ENCODE measurements at places on chromosomes 4 and X. TPM values are rescaled to one million over a fixed set of nuclear protein-coding genes. Genes with fewer than 3 reads are reported as not detected.

The CHRDL1 gene
- total RNA-seq, result not detected

The GLRA2 gene
- not detected for total RNA-seq

The IRS4 gene
- total RNA-seq, result not detected

The TNMD gene
- total RNA-seq, result not detected

The TMPRSS11A gene
- not detected for total RNA-seq

The HAND2 gene
- not detected for total RNA-seq

The ASIC5 gene
- not detected for total RNA-seq

The VEGFC gene
- total RNA-seq, result not detected

The PLP1 gene
- not detected for total RNA-seq

DNA sequence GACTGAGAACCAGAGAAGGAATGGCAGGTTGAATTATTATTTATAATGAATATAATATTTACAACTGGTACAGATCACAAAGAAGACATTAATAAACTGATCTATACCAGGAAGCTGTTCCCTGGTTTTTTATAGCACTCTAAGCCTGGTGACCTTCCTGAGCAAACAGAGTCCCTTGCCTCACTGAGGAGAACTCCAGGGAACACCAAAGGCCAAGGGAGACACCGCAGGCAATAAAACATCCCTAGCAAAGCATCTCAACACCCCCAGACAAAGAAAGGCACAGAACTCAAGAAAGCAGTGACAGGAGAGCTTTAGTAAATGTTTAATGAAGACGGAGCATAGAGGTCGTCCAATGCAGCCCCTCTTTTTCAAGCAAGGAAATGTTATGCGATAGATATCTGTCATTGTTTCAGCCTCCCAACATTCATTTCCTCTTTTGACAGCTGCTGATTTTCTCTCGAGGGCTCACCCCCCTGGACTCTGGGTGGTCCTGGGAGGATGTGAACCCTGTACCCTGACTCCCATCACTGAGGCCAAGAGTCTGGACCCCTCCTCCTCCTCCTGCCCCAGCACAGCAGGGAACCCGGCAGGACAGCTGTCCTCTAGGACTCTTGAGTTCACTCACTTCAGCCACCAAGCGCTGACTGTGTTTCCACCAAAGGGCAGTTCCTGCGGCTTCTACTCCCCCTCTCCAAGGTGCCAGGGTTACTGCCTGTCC is 342.5 kb upstream of the GATB start:
- DNase-seq, result no peak

DNA sequence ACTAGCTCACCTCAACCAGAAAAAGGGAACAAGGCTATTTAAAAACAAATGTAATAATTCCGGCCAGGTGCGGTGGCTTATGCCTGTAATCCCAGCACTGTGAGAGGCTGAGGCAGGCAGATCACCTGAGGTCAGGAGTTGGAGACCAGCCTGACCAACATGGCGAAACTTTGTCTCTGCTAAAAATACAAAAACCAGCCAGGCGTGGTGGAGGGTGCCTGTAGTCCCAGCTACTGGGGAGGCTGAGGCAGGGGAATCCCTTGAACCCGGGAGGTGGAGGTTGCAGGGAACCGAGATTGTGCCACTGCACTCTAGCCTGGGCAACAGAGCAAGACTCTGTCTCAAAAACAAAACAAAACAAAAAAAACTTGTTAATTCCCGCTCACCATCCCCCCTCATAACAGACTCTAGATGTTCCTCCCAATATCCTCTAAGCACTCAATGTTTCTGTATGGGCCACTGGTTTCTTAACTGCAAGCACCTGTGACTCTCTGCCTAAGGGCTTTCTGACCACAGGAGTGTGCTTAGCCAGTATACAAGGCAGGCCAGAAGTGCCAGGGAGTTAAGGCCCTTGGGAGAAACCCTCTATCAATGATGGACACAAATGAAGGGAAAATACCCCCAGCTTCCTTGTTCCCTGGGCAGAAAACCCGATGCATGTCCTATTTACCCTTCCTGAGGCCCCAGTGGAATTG is 21.0 kb upstream of the THOC2 start:
- DNase-seq, result no peak

DNA sequence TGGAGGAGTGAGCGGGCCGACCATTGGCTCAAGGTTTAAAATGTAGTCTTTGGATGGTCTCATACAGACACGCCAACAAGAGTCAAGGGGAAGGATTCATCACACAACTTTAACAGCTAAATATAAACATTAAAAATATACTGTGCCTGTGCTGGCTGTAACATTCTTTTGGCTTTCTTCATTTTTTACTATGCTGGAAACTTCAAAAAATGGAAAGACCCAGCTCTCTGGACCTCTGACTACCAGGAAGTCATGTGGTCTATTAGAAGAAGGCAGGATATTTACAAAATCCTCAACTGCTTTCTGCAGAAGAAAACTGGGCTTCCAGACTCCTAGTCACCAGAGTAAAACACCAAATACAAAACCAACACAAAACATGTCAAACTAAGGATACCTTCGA is 49.8 kb upstream of the KLF3 start:
- no peak for DNase-seq

DNA sequence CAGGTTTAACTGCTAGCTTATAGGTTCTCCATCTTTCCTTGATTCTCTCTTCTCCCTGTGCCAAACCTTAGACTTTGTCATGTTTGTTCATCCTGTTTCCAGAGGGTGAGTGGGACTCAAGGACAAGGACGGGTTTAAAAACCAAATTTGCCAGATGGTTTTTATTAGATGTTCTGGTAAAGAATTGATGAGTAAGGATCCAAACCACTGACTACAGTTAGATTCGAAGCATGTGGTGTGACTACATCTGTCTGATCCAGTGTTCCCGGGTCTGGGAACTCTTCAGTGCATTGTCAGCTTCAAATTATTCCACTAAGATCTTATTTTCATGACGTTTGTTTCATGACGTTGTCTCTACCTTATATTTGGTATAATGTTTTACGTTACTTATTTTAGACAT is 37.5 kb downstream of the MTMR1 start:
- DNase-seq, result no peak

GRCh38 chrX:4690521-4690920 is 977.1 kb upstream of the PRKX start:
- DNase-seq, result no peak

DNA sequence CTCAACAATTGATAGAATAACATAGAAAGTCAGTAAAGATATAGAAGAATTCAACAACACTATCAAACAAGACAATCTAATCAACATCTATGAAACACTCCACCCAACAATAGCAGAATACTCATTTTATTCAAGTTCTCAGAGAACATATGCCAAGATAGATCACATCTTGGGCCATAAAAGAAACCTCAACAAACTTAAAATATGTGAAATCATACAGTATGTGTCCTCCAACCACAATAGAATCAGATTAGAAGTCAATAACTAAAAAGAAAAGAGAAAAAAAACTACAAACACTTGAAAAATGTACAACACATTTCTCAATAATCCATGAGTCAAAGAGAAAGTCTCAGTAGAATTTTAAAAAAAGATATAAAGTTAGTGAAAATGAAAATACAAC is 78.6 kb upstream of the LDB2 start:
- no peak for DNase-seq

DNA sequence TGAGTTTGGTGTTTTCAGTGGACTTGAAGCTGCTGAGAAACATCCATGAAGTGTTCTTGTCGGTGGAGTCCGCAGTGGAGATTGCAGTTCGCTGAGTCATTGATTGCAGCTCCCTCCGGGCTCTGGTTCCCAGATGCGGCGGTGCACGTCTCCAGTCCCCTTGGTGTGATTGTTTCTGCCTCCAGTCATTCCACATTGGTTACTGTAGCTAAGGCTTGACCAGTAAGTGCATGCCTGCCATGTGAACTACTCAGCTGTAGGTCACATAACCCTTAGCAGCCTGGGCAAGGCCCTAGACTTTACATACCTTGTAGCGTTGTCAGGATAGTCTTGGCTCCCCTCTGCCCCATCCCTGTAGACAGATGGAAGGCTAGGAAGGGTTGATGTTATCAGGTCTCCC is 53.8 kb upstream of the CLCN4 start:
- no peak for DNase-seq

- peak; percentile 63 for DNase-seq
Observed at GRCh38 chrX:129759576-129760061, 20.1 kb upstream of the SASH3 start.

DNA sequence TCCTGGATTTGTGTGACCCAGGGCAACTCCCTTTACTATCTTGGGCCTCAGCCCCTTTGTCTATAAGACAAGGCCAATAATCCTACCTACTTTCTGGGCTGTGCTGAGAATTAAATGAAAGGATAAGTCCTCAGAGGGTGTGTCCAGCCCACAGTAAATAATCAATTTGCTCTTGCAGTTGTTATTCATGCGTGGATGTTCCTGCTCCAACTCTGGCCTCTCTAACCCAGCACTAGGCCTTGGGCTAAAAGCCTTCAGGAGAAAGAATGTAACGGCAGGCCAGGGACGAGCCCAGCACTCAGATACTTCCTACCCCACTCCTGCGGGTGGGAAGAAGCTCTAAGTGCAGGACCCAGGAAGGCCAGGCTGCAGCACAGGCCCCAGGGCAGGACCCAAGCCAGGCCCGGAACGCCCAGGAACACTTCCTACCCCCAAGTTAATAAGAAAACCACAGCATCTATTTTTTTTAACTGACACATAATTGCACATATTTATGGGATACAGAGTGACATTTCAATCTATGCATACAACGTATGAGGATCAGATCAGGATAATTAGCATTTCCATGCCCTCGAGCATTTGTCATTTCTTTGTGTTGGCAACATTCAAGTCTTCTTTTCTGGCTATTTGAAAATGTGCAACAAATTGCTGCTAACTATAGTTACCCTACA is 179.6 kb upstream of the RBPJ start:
- no peak for DNase-seq

DNA sequence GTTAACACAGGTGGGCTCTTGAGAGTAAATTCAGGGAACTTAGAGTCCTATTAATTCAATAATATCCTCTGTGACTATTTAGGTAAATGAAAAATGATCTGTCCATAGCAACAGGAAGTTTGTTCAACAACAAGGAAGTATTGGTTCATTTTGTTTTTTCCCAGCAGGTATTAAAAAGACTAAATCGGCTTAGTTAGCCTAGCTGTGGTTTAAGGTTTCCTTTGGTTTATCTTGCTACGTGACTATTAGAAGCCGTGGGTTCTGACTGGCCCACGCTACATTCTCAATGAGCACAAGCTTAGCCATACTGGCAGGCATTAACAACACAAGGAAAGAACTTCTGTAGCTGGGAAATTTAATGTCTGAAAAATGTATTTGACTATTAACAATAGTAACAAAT is 168.8 kb upstream of the HS3ST1 start:
- DNase-seq, result no peak

- no peak for DNase-seq
Observed at GRCh38 chr4:7009564-7009963, 33.6 kb upstream of the TADA2B start.

DNA sequence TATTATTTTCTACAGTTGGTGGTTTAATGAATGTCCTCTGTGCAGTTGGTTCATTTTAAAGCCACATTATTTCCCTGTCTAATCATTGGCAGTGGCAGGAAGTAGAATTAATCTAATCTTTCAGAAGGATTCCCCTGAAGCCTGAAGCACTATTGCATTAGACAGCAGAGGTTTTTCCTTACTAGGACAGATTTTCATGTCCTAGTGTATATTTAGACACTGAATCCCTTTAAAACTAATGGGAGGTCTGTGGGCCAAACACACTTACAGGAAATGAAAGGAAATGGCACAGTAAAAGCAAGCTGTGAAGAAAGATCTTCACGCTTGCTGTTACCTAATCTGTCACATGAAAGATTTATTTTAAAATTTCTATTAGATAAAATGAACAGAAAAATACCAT is 165.2 kb downstream of the SLC39A8 start:
- DNase-seq, result no peak

DNA sequence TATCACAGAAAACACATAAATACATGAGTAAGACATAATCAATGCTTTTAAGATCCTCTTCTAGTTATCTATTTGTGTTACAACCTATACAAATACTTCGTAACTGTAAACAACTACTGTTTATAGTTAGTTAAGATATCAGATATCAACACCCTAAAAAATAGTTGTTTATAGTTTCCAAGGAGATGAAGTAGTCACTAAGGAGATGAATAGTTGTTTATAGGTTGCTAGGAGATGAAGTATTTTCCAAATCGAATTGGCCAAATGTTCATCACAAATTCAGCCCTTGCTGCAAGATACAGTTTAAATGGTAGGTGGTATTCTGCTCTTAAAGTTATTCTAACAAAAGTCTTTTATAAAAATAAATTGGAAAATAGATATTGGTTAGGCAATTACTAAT is 618.2 kb upstream of the PCDH10 start:
- DNase-seq, result no peak

DNA sequence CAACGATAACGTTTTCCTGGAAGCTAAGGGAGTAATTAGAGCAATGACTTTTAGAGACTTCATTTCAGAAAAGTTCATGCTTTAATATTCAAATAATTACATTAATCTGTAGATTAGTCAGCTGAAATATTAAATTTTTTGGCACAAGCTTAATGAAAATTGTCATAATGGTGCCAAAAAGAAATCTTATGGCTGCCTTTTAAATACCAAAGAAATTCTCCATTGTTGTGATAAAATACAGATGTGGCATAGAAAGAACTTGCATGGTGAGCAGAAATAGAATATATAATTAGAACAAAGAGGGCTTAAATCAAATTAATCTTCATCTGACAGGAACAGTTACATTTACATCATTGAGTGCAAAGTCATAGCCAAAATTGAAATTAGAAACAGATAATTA is 263.5 kb downstream of the AFF2 start:
- no peak for DNase-seq

GRCh38 chrX:44891642-44892041 is 18.7 kb downstream of the KDM6A start:
- no peak for DNase-seq

DNA sequence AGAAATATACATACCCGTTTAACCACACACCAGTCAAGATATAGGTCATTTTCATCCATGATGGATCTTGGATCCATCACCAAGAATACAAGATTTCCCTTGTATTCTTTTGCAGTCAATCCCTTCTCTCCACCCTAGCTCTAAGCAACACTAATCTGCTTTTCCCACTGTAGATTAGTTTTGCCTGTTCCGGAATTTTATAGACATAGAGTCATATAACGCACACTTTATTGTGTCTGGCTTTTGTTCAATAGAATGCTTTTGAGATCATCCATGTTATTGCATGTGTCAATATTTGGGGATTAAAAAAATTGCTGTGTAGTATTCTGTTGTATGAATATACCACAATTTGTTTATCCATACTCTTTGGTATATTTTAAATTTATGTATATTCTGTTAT is 235.6 kb upstream of the BCOR start:
- no peak for DNase-seq

DNA sequence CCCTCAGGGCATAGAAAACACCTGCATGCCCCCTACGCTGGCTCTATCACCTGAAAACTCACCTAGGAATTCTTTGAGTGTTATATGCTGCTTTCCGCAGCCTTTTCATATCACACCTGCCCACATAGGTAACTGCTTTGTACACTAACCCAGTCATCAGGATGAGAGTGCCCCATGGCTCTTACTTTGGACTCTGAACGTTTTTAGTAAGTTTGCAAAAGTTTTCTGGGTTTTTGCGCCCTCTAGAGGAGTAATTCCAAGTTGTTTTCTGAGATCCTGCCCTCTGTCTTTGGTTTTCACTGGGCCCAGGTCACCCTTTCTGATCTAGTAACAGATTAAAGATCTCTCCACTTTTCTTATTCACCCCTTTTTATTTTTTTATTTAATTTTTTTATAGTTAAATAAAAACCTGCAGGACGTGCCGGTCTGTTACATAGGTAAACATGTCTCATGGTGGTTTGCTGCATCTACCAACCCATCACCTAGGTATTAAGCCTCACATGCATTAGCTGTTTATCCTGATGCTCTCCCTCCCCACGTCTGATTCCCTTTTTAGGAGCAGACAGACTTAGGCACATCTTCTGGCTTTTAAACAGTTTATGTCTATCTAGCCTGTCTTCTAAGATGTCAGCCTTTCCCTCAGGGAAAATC is 139.2 kb downstream of the NWD2 start:
- DNase-seq, result no peak
